ENCODE measurements at places on chromosomes 3 and 15.

DNA sequence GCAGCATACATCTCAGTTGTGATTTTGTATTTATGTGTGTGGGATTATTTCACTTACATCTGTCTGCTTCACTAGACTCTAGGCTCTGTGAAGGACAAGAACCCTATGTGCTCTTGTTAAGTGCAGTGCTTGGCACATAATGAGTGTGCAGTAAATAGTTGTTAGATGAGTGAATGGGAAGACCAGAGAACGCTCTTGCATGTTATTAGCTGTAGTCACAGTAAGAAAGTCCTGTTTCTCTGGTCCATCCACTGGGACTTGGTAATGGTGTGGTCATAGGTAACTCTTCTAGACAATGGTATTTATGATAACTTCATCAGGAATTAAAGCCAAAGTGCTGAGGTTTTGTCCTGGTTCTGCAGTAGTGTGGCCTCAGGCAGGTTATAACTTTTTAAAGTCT is 1.4 kb upstream of the AQP9 start:
- DNase-seq: no peak

DNA sequence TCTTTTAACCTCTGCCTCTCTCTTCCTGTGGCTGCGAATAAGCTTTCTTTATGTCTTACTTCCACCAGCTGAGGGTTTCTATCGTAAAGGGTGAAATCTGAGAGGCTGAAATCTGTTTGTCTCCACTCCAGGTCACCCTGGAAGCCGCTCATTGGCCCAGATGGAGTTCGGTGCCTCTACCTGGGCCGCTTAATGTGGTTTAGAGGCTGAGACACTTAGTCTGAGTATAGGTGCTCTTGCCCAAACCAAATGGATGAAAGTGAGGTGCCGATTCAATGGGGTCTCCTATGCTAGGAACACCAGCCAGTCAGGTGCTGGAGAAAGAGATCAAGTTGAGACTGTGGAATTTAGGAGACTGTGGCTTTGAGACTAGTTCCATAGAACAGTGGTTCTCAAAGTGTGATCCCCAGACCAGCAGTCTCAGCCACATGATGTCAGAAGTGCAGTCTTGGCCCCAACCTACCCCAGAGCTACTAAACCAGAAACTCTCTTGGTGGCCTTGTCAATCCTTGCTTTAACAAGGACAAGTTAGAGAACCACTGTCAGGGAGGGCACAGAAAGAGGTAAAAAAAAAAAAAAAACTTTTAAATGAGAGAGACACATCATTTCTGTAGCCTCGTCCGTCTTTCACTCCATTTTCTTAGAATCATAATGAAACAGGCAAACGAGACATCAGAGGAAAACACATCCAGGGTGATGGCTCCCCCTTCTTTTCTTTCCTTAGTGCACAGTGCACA is 54.9 kb upstream of the CCR2 start:
- DNase-seq: no peak

DNA sequence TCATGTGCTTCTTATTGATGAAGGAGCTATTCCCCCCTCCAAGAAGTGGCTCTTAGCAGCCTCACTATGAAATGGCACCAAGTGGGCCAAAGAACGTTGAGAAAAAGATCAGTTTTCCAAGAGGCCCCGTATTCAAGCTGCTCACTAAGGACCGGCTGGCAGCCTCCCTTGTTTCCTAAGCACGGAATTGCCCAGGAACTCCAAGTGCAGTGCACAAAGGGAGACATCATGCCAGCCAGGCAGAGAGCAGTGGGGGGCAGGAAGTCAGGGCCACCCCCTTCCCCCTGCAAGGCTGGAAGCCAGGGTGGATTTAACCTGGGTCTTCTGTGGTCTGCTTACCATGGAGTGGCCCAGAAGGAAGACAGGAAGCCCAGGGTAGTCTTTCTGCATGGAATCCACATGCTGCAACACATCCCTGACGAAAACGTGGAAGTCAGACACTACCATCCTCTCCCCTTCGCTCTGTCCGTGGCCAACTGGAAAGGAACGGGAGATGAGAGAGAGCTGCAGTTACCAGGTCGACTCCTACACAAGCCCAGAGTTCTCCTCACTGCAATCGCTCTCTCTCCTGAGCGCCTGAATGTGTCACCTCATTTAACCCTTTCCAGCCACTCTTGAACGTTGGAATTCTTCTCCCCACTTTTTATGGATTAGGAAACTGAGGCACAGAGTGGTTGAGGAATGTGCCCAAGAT is 49.5 kb downstream of the ABTB1 start:
- no peak for DNase-seq

GRCh38 chr15:64699751-64700388 is 75.5 kb downstream of the RBPMS2 start:
- DNase-seq: peak; percentile 12

- DNase-seq: peak; percentile 11
These were observed 121.9 kb downstream of the CHST2 start for GRCh38 chr3:143241481-143241951.

GRCh38 chr15:31265871-31266711 is 60.5 kb upstream of the KLF13 start:
- no peak for DNase-seq

DNA sequence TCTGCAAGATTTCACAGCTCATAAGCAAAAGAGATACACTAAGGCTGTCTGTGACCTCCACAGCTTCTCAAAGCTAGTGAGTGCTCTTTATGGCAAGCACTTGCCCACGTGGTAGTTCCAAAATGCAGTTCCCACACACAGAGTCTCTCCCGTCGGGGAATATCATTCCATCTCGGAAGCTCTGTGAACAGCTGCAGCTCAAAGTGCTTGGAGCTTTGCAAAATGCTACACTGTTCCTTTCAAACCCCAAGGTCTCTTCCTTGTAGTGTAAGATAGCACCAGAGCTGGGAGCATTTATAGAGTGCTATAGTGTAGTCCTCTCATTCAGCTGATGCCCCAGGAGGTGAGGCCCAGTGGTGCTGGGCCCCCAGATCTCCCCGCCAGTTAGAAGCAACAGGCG is 36.1 kb downstream of the ST6GAL1 start:
- no peak for DNase-seq

- peak; percentile 63 for DNase-seq
These were observed 26.9 kb upstream of the CA12 start for GRCh38 chr15:63408524-63408923.

- no peak for DNase-seq
These were observed 15.3 kb downstream of the CNOT10 start for GRCh38 chr3:32700244-32700643.

- DNase-seq: no peak
These were observed 412.3 kb downstream of the ERC2 start for GRCh38 chr3:56055951-56056350.

DNA sequence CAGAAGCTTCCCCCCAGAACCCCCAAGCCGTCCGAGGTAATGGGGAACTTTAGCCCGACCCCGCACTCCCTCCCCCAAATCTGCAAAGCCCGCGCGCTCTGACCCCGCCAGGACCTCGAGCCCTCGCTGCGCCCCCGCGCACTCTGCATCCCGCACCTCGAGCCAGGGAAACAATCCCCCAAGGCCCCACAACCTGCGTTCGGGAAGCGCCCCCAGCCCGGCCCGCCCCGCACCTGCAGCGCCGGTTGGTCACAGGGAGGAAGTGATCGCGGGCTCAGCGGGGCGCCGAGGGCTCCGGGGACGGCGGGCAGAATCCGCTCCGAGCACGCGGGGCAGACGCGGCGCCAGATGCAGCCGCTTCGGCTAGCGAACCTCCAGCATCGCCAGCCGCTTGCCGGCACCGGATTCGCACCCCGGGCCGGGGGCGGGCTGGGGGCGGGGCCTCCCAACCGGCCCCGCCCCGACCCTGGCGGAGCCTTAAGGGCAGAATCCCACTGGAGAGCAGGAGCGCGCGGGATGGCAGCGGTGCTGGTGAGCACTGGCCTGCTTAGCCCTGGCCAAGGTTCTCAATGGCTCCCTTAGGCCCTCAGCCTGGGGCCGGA is at the start of gene CAMKV:
Gene CAMKV (minus strand): TSS at position 382 of the 602 bp plus-strand sequence. CDS start 7,518 bp downstream, outside the sequence.
- no peak for DNase-seq

Data from fibroblast of skin of left quadriceps (primary cell).